ENCODE measurements at places on chromosomes 12 and 14. TPM values are rescaled to one million over a fixed set of nuclear protein-coding genes. Genes with fewer than 3 reads are reported as not detected.

The HSPA2 gene
- 29.8 TPM for total RNA-seq

The P2RX4 gene
- 11.7 TPM for total RNA-seq

The IL31 gene
- total RNA-seq: not detected

The NPFF gene
- not detected for total RNA-seq

The MEG3 gene
- total RNA-seq: 24.7 TPM

The BDKRB2 gene
- 5.4 TPM for total RNA-seq

The JAG2 gene
- total RNA-seq: 25.5 TPM

The KRT73 gene
- total RNA-seq: not detected

The TAS2R13 gene
- 0.41 TPM for total RNA-seq

Measured in left cardiac atrium (tissue), 4 donors.